ENCODE measurements at places on chromosomes 5 and 9.
A peak's percentile ranks its signal among the peaks of the same experiment; 100 is the strongest.

- no peaks in the 10 kb centered on the region for H3K36me3 ChIP-seq
- no peak overlapping the region for H3K27ac ChIP-seq
- peaks cover 8% of the 10 kb centered on the region for H3K4me1 ChIP-seq
- H3K4me3 ChIP-seq: peak overlapping the region; percentile 30
- peaks cover 93% of the 10 kb centered on the region for H3K27me3 ChIP-seq
- DNase-seq: no peak
Measured at GRCh38 chr5:73312146-73312871, 136.3 kb downstream of the FOXD1 start.

DNA sequence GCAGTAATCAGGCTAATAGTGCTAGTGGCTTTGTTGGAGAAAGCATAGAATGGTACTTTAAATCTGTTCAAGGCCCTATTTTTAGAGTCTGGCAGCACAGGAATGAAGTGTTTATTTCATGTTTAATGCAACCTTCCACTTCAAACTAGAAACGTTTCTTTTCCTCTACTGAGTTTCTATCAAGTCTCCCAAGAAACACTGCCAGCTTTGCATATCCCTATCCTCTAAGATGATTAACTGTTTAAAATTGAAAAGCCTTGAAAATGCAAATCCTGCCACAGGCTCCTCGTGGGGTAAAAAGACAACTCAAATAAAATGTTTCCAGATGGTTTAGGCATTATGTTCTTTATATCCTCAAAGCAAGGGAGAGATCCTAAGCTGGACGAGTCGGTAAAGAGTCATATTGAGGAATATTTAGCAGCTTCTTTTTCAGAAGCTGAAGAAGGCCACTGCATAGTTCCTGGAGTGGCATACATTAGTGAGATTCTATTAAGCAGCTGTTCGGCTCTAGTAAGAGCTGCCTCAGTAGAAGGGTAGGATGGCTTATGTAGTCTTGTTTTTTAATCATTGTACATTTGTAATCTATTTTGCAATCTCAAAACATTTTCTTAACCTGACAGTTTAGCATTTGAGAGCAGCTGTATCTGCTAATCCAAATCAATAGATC lies 251.2 kb downstream of the CHSY3 start:
- no peak overlapping the region for H3K27ac ChIP-seq
- DNase-seq: no peak
- H3K4me1 ChIP-seq: peaks cover 4% of the 10 kb centered on the region
- no peaks in the 10 kb centered on the region for H3K27me3 ChIP-seq

- DNase-seq: no peak
- H3K4me3 ChIP-seq: no peak overlapping the region
- no peaks in the 10 kb centered on the region for H3K4me1 ChIP-seq
- no peaks in the 10 kb centered on the region for H3K36me3 ChIP-seq
- H3K27ac ChIP-seq: no peak overlapping the region
Measured at GRCh38 chr5:82597437-82597836, 319.3 kb upstream of the RPS23 start.

DNA sequence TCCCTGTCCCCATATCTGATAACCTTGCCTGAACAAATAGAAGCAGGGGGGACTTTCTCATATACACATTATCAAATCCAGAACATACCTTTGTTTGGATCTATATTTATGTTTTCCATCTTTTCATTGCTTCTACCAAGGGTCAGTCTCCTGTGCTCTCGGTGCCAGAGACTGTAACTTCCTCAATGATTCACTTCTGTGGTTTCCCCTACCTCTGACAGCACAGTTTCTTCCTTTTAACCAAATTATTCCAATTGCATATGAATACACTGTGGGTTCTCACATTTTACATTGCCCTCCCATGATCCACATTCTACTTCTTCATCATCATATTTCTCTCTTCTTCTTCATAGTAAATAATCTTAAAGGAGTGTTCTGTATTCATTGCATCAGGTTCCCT lies 32.2 kb downstream of the NMUR2 start:
- H3K27me3 ChIP-seq: no peaks in the 10 kb centered on the region
- no peaks in the 10 kb centered on the region for H3K36me3 ChIP-seq
- H3K27ac ChIP-seq: no peak overlapping the region
- no peak for DNase-seq

DNA sequence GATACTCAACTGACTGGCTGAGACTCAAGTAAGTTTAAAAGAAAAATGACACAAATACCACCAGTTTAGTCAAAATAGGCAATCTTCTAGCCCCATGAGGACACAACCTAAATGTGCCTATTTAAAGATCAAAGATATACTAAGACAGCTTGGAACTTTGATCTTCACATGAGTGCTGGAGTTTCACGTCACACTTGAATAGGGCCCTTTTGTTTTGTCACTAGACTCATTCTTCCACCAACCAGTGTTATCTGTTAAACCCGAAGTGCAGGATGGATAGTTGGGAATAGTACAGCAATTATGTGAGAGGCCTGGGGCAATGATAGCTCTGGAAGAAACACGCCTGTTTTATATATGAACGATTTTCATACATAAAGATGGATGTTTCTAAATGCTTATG lies 792.8 kb upstream of the NUDT12 start:
- no peak overlapping the region for H3K4me3 ChIP-seq
- H3K27ac ChIP-seq: no peak overlapping the region
- DNase-seq: no peak
- no peaks in the 10 kb centered on the region for H3K27me3 ChIP-seq
- H3K4me1 ChIP-seq: no peaks in the 10 kb centered on the region
- no peaks in the 10 kb centered on the region for H3K36me3 ChIP-seq

- peaks cover 81% of the 10 kb centered on the region for H3K4me1 ChIP-seq
- peak overlapping the region; percentile 99 for H3K27ac ChIP-seq
- H3K4me3 ChIP-seq: no peak overlapping the region
- H3K27me3 ChIP-seq: no peaks in the 10 kb centered on the region
Measured at GRCh38 chr9:121286973-121287741, 19.2 kb downstream of the GSN start.

- DNase-seq: no peak
- no peaks in the 10 kb centered on the region for H3K4me1 ChIP-seq
- H3K36me3 ChIP-seq: no peaks in the 10 kb centered on the region
Measured at GRCh38 chr9:10488937-10489336, 123.9 kb downstream of the PTPRD start.

DNA sequence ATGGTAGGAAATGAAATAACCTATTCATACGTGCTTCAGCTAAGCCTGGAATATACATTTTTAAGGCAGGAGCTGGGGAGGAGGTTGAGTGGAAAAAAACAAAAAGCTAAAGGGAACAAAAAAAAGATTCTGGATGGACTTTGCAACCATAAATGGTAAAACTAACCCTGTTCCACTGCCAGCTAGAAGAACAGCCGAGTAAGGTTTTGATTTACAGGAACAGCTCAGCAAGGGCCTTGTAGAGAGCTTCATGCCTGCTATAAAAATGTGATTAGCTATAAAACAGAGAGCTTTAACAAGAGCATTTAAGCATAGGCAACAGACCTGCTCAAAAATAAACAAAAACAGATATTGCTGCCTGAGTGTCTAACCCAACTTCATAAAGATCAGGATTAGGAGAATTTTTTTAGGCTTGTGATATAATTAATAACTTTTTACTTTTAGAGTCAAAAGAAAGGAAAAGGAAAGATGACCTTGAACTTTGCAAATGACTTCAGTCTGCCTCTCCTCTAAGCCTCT lies 194.8 kb downstream of the FBXL7 start:
- H3K27ac ChIP-seq: no peak overlapping the region
- H3K4me3 ChIP-seq: no peak overlapping the region
- peaks cover 32% of the 10 kb centered on the region for H3K4me1 ChIP-seq
- H3K36me3 ChIP-seq: no peaks in the 10 kb centered on the region
- DNase-seq: no peak

Data from heart left ventricle (tissue), 16 donors.